ENCODE measurements at places on chromosomes 12 and 14. TPM values are rescaled to one million over a fixed set of nuclear protein-coding genes. Genes with fewer than 3 reads are reported as not detected.

The RPL10L gene
- total RNA-seq: not detected

The SDR39U1 gene
- total RNA-seq: 8.5 TPM

The CLEC4E gene
- not detected for total RNA-seq

The PSEN1 gene
- total RNA-seq: 43.2 TPM

The GRIN2B gene
- total RNA-seq: under 0.01 TPM

Measured in dermis microvascular lymphatic vessel endothelial cell (primary cell).